ENCODE measurements at places on chromosomes 3 and 15. TPM values are rescaled to one million over a fixed set of nuclear protein-coding genes. Genes with fewer than 3 reads are reported as not detected.

The TFG gene
- 41.6 TPM for polyA plus RNA-seq

The LIPC gene
- polyA plus RNA-seq = 2.1 TPM

The AP3B2 gene
- 0.70 TPM for polyA plus RNA-seq

The FETUB gene
- polyA plus RNA-seq = not detected

The SPESP1 gene
- 1.1 TPM for polyA plus RNA-seq

The CCDC191 gene
- polyA plus RNA-seq = 2.4 TPM

The MOBP gene
- polyA plus RNA-seq = not detected

GRCh38 chr15:66621491-66622467 lies 56.0 kb upstream of the LCTL start:
- DNase-seq = no peak

GRCh38 chr15:98722645-98723044 lies 74.3 kb downstream of the IGF1R start:
- DNase-seq = no peak

DNA sequence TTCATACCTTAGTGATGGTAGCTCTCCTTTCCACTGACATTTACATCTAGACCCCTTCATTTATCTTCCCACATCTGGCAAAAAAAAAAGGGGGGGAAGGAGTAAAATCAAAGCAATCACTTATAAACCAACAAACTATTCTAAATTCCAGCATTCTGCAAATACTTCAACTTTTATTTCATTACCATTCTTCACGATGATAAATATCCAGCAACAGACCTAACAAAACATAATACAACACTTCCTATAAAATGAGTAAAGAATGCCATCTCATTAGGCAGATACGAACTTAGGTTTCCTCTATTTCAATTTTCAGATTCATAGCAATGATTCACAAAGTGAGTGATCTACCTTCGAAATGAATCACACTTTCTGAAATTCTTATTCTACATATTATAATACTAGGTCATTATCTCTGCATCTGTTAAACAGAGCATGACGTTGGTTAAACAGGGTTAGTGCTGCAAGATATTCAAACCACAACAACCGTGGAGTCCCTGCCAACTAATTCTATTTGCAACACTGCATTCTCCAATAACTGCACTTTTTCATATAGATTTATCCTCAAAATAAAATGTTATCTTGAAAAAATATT lies at the start of gene LRRFIP2:
TSS of gene LRRFIP2 (minus strand) at position 51 of the 595 bp plus-strand sequence. CDS start 25,599 bp downstream, outside the sequence.
- DNase-seq = no peak

- DNase-seq = no peak
These were observed 32.9 kb upstream of the SEC13 start for GRCh38 chr3:10353661-10354360.

DNA sequence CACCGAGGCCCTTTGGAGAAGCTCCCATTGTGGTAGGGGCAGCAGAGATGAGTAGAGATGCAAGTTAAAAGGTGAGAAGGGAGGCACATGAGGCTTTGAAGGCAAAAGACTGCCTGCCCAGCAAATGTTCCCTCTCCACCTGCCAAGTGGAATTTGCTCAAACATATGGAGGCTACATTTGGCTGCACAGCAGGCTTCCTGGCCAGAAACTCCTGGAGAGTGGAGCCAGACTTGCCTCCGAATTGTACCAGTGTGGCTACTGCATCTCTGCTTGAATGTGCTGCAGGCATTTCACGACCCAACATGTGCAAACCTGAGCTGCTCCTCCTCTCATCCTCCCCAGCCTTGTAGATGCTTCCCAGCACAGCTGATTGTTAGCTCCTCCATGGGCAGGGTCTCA lies 229.2 kb downstream of the ZNF621 start:
- no peak for DNase-seq

- DNase-seq = no peak
These were observed 144.3 kb upstream of the ADAMTS9 start for GRCh38 chr3:64832098-64832497.

GRCh38 chr3:74271541-74271940 lies 342.9 kb downstream of the CNTN3 start:
- no peak for DNase-seq

DNA sequence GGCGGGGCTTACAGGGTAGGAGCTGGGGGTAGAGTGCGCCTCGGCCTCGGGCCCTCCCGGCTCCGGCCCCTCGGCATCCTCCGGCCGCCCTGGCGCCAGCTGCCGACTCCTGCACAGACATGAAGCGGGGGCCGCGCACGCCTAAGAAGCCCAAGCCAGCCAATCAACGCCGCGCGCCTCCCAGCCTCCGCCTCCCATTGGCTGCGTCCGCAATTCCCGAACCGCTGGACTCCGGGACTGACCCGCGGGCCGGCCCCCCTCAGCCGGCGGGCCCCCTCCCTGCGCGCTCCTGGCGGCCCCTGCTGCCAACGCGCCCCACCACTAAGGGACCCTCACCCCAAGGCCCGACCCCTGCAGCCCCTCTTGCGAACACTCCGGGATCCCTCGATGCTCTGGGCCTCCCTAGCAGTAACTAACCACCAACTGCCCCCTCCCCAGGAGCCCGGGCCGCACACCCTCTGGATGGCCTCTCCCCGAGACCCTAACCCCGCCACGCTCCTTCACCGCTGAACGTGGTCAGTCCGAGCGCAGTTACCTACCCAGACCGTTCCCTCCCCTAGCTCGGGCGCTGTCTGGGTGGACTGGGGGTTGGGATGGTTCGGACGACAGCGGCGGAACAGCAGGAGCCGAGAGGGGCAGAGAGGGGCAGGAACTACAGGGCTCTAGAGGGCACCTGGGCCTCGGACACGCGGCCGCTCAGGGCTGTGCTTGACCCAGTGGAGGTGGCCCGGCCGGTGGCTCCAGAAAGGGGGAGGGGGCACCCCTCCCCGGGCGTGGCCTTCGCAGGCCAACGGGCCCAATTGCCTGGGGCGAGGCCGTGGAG lies 5.0 kb downstream of the GATA2 start:
- no peak for DNase-seq

DNA sequence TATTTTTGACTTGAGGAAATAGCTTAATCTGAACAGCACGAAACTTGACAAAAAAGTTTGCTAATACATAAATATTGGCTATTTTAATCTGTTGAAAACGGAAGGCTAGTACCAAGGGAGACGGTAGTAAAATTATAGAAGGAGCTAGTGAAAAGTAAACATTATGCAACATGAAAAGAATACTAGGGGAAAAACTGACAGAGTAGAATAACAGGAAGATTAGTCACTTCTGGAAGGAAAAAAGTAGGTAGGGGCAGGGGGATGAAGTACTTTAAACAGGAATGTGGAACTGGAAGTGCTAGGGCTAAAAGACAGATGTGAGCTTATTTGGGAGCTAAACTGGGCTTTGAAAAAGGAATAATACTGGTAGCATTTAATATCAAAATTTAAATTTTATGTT lies 60.1 kb downstream of the MBNL1 start:
- DNase-seq = no peak

DNA sequence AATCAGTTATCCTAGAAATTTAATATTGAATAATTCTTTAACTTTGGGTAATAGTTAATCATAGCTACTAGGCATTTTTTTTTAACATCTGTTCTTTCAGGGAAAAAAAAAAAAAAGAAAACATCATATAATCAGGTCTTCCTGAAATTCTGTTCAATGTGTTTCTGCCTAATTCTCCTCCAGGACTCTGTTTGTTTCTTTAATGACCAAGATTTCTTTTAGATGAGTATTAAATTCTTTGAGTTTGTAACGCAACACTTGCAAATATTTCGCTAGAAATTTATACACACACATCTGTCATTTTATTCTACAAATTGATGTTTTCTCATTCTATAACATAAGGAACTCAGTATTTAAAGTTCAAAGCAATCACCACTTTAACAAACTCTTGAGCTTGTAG lies 56.7 kb downstream of the ALCAM start:
- DNase-seq = no peak

- DNase-seq = no peak
These were observed 4.7 kb downstream of the FOXL2 start for GRCh38 chr3:138942271-138942670.

- no peak for DNase-seq
These were observed 5.7 kb downstream of the VGLL4 start for GRCh38 chr3:11637901-11638458.

GRCh38 chr3:134611516-134611915 lies 39.3 kb downstream of the KY start:
- DNase-seq = no peak

DNA sequence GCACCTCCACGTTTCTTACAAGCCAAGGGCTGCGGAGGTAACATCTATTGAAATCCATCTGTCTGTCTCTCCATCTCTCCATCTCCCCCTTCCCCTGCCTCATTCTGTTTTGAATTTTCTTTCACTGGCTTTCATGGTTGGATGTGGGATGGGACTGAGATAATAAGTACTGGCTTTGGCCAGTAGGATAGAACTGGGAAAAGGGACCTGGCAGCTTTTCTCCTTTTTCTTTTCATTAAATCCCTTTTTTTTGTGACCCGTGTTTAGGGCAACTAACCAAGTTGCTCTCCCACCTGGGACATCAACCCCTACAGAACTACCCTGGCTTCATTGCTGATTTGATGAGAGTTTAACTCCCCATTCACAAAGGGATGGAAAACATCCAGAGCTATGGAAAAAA lies 66.8 kb upstream of the ADAMTSL3 start:
- DNase-seq = no peak

GRCh38 chr15:39031596-39031995 lies 467.0 kb upstream of the RASGRP1 start:
- DNase-seq = no peak
